ENCODE measurements at places on chromosomes 16 and 17. TPM values are rescaled to one million over a fixed set of nuclear protein-coding genes. Genes with fewer than 3 reads are reported as not detected.

- peaks cover 8% of the 10 kb centered on the region for H3K36me3 ChIP-seq
- peak overlapping the region; percentile 35 for H3K4me3 ChIP-seq
- H3K27me3 ChIP-seq, result no peaks in the 10 kb centered on the region
- DNase-seq, result no peak
- peaks cover 11% of the 10 kb centered on the region for H3K4me1 ChIP-seq
These were observed 7.1 kb upstream of the LGALS3BP start for GRCh38 chr17:78986649-78987328.

DNA sequence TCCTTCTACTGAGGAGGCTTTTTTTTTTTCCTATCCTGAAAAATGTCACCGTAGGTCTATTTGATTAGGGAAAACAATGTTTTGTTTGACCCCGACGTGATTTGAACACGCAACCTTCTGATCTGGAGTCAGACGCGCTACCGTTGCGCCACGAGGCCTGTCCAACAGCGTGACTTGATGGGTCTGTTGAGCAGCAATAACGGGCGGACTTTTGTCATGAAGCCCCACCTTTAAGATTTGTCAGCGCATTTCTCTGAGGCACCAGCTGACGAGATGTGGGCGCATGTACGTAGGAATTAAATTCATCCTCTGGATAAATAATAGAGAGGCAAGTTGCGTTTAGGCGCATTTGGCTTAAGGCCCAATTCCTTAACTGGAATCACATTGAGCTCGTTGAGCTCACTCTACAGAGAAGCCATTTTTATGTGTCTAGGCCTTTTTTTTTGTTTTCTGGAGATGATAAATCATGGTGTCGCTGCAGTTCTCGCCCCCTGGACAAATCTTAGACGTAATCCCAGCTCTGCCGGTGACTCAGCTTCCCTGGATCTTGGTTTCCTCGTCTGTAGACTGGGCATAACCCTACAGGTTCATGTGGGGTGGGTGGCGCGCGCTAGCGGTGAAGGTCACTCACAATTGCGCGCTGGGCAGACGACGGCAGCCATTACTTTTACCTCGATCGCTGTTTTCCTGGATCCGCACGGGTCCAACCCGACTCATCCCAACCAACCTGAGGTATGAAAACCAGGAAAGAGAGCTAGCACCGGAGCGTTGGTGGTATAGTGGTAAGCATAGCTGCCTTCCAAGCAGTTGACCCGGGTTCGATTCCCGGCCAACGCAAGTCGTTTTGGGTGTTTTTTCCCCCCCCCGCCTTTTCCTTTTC lies 10.6 kb upstream of the AURKB start:
- DNase-seq, result peak; percentile 83
- H3K36me3 ChIP-seq, result no peaks in the 10 kb centered on the region
- H3K4me3 ChIP-seq, result peak overlapping the region; percentile 91

DNA sequence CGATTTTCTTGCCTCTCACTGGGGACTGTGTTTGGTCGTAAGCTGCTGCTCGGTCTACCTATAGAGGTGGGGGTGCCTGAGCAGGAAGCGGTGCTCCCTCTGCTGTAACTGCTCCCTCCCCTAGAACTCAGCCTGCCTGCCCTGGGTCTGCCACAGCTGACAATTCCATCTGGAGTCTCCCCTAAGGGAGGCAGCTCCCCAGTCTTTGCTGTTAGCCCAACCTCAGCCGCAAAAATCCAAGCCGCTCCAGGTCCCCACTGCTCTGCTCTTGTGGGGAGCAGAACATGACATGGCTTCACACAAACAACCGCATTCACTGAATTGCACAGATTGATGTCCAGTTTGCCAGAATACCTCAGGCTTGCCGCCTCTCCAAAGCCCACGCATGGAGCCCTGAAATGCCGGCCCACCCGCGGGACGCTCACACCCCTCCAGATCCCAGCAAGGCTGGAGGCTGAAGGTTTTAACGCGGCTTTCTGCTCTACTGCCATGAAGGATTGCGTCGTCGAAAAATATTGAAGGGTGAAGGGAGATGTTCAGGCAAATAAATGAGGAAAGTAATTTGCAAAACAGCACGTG lies 221.5 kb upstream of the FOXF1 start:
- H3K4me1 ChIP-seq, result no peaks in the 10 kb centered on the region
- DNase-seq, result no peak
- no peak overlapping the region for H3K4me3 ChIP-seq
- no peaks in the 10 kb centered on the region for H3K36me3 ChIP-seq
- H3K27me3 ChIP-seq, result peaks cover 20% of the 10 kb centered on the region

GRCh38 chr16:47058295-47059086 lies 85.0 kb upstream of the DNAJA2 start:
- no peak overlapping the region for H3K4me3 ChIP-seq
- H3K27ac ChIP-seq, result no peak overlapping the region
- H3K36me3 ChIP-seq, result no peaks in the 10 kb centered on the region
- DNase-seq, result no peak
- no peaks in the 10 kb centered on the region for H3K4me1 ChIP-seq

- H3K4me1 ChIP-seq, result peaks cover 20% of the 10 kb centered on the region
- DNase-seq, result no peak
- peaks cover 28% of the 10 kb centered on the region for H3K36me3 ChIP-seq
- no peak overlapping the region for H3K27ac ChIP-seq
- H3K4me3 ChIP-seq, result no peak overlapping the region
These were observed 5.3 kb downstream of the NKIRAS2 start for GRCh38 chr17:42025191-42025579.

DNA sequence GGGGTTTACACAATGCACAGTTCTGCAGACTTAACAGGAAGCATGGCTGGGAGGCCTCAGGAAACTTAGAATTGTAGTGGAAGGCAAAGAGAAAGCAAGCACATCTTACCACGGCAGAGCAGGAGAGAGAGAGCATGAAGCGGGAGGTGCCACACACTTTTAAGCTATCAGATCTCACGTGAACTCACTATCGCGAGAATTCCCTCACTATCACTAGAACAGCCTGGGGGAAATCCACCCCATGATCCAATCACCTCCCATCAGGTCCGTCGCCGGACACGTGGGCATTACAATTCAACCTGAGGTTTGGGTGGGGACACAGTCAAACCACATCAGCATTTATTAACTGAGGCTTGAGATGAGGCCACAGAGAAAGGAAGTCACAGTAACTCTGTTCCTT lies 326.7 kb downstream of the C16orf95 start:
- no peak for DNase-seq
- H3K4me1 ChIP-seq, result no peaks in the 10 kb centered on the region
- H3K27ac ChIP-seq, result no peak overlapping the region
- H3K36me3 ChIP-seq, result no peaks in the 10 kb centered on the region
- peaks cover 27% of the 10 kb centered on the region for H3K27me3 ChIP-seq

- DNase-seq, result no peak
These were observed 23.7 kb downstream of the LASP1 start for GRCh38 chr17:38893607-38894006.

DNA sequence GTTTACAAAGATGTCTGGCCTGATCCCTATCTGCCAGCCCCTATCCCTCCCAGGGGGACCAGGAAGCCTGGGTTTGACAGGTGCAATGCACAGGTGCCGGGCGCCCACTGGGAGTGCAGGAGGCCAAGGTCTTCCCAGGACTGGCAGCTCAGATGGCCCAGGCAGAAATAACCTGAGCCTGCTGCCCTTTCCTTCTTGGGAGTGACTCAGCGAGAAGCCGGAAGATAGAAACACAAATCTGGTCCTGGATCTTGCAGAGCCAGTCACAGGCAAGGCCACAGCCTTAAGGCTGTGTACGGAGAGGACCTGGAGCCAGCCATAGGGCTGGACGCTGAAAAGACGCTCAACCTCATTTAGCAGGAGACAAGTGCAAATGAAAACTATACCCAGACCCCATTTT lies 27.7 kb downstream of the GPR142 start:
- H3K4me3 ChIP-seq, result no peak overlapping the region
- no peaks in the 10 kb centered on the region for H3K27me3 ChIP-seq
- H3K4me1 ChIP-seq, result no peaks in the 10 kb centered on the region
- no peaks in the 10 kb centered on the region for H3K36me3 ChIP-seq
- DNase-seq, result no peak

GRCh38 chr17:19897903-19898302 lies 30.2 kb upstream of the ULK2 start:
- no peaks in the 10 kb centered on the region for H3K4me1 ChIP-seq
- DNase-seq, result no peak
- H3K4me3 ChIP-seq, result no peak overlapping the region
- H3K36me3 ChIP-seq, result peaks cover 10% of the 10 kb centered on the region
- no peak overlapping the region for H3K27ac ChIP-seq
- peaks cover 1% of the 10 kb centered on the region for H3K27me3 ChIP-seq

DNA sequence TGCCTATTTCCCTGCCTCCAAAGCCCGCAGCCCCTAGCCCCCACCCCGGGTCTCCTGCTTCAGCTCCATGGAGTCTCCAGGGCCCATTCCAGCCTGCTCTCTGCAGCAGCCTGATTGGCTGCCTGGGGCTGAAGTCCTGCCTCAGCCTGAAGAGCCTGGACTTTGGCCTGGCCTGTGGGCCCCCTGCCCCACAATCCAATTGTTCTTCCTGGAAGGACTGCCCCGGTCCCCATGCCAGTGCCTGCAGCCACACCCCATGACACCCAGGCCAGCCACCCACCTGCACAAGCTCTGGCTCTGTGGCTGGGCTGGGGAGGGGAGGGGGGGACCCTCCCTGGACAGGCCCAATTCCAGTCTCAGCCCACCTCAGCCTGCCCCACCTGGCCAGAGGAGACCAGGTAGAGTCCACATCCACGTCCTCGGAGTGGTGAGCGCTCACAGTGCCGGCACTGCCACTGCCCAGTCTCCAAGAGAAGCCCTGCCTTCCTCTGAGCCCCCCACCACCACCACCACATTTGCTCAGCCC lies 12.3 kb downstream of the ENPP7 start:
- H3K27ac ChIP-seq, result no peak overlapping the region
- no peaks in the 10 kb centered on the region for H3K36me3 ChIP-seq
- no peak for DNase-seq
- peaks cover 82% of the 10 kb centered on the region for H3K27me3 ChIP-seq
- H3K4me3 ChIP-seq, result no peak overlapping the region

DNA sequence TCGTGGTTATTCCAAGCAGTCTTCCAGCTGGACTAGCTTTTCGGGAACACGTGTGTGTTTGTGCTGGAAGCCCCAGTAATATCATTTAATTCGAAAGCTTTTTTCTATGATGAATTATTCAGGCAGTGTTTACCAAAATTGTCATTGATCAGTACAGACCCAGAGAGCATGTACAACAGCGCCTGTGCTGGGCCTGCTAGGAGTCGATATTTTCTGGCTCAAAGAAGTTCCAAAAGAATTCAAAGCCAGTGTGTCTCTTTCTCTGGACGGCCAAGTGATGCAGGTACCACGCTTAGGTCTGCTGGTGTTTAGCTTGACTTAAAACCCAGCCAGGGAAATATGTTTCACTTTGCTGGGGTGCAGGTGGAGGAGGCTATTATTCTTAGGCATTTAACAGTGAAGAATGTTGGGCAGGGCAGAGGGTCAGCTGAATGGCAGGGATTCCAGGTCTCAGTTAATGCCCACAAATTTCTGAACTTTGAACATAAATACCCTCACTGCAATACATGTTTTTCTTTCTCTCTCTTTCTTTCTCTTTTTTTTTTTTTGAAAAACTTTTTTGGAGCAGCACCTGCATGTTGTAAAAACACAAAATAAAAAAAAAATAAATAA lies 401.3 kb downstream of the WWOX start:
- no peaks in the 10 kb centered on the region for H3K27me3 ChIP-seq
- H3K4me3 ChIP-seq, result no peak overlapping the region
- H3K4me1 ChIP-seq, result no peaks in the 10 kb centered on the region
- DNase-seq, result no peak

- no peaks in the 10 kb centered on the region for H3K27me3 ChIP-seq
- no peak overlapping the region for H3K4me3 ChIP-seq
- no peaks in the 10 kb centered on the region for H3K36me3 ChIP-seq
- no peaks in the 10 kb centered on the region for H3K4me1 ChIP-seq
- no peak for DNase-seq
These were observed 730.7 kb downstream of the CDH11 start for GRCh38 chr16:64391063-64391600.

GRCh38 chr17:68103148-68103547 lies 67.6 kb downstream of the KPNA2 start:
- H3K27ac ChIP-seq, result no peak overlapping the region
- no peaks in the 10 kb centered on the region for H3K27me3 ChIP-seq
- DNase-seq, result no peak
- H3K36me3 ChIP-seq, result no peaks in the 10 kb centered on the region
- peaks cover 19% of the 10 kb centered on the region for H3K4me1 ChIP-seq

GRCh38 chr16:47916266-47916665 lies 239.5 kb downstream of the ABCC12 start:
- H3K4me3 ChIP-seq, result no peak overlapping the region
- no peaks in the 10 kb centered on the region for H3K36me3 ChIP-seq
- no peak for DNase-seq
- no peaks in the 10 kb centered on the region for H3K4me1 ChIP-seq
- H3K27ac ChIP-seq, result no peak overlapping the region
- no peaks in the 10 kb centered on the region for H3K27me3 ChIP-seq

DNA sequence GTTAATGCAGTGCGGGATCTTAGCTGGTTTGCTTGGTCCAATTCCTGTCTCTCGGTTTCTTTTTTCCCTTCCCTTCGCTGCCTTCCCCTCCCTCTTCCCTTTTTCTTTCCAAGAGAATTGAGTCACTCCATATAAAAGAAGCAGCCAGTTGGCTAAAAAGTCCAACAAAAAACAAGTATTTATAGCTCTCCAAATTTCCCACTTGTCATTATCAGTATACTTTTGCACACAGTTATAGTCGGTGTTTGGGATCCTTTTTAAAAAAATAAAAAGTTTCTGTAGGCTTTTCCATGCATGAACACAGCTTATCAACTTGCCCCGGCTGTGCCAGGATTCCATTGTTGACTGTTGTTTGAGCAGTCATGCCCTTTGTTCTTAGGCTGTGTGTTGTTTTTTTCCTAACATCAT lies 24.9 kb downstream of the HMOX2 start:
- no peaks in the 10 kb centered on the region for H3K27me3 ChIP-seq
- H3K27ac ChIP-seq, result peak overlapping the region; percentile 56
- DNase-seq, result no peak
- H3K4me3 ChIP-seq, result no peak overlapping the region
- peaks cover 70% of the 10 kb centered on the region for H3K4me1 ChIP-seq

DNA sequence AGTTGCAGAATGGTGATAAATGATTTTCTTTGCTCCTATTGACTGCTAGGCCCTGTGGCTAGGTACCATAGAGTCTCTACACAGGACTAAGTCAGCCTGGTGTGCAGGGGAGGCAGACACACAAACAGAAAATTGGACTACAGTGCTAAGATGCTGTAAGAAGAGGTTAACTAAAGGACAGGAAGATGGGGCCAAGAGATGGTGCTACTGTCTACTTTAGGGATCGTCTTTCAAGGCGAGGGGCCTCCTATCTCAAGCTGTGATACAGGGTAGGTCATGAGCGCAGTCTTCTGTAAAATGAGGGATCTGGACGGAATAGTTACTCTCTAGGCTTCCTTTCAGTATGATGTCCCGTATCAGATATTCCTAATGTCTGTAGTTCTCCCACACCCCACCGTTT lies 817 bp downstream of the NME1 start:
- peaks cover 11% of the 10 kb centered on the region for H3K4me1 ChIP-seq
- peaks cover 9% of the 10 kb centered on the region for H3K36me3 ChIP-seq
- H3K27me3 ChIP-seq, result no peaks in the 10 kb centered on the region

- no peaks in the 10 kb centered on the region for H3K4me1 ChIP-seq
- H3K36me3 ChIP-seq, result peaks cover 23% of the 10 kb centered on the region
- H3K4me3 ChIP-seq, result no peak overlapping the region
- no peak overlapping the region for H3K27ac ChIP-seq
- no peak for DNase-seq
These were observed 89.3 kb upstream of the ZNF750 start for GRCh38 chr17:82929011-82929622.

Gene OTOA
- total RNA-seq, result 0.20 TPM

Gene SOX9
- total RNA-seq, result 0.23 TPM

Gene NPIPB2
- 21.1 TPM for total RNA-seq

Gene TSPOAP1
- 28.5 TPM for total RNA-seq

Gene NFATC3
- total RNA-seq, result 116 TPM

Gene RAC3
- 3.7 TPM for total RNA-seq

Gene CRYM
- total RNA-seq, result not detected

Gene ZNRF1
- 7.8 TPM for total RNA-seq

All from T-cell (primary cell).